HEK293T (cell line): ENCODE measurements at places on chromosomes 3 and 15.

DNA sequence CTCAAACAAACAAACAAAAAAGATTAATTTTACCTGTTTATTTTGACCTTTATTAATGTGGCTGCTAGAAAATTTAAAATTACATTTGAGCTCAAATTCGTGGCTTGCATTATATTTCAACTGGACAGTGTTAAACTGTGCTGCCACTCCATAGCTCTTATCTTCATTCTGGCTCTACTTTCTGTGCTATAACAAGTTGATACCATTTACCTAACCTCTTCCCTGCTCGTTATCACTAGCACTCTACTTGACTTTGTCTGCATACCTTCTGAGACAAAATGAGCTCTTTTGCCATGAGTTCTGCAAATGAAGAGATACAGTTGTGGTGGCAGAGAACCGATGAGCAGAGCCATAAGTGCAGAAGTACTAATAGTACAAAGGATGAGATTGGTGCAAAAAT is 26.4 kb downstream of the MINDY2 start:
- DNase-seq = no peak

- DNase-seq = no peak
Measured at GRCh38 chr3:42375121-42375800, 35.1 kb downstream of the LYZL4 start.

GRCh38 chr3:198079771-198080520 is 119.9 kb downstream of the LMLN start:
- peak; percentile 12 for DNase-seq

DNA sequence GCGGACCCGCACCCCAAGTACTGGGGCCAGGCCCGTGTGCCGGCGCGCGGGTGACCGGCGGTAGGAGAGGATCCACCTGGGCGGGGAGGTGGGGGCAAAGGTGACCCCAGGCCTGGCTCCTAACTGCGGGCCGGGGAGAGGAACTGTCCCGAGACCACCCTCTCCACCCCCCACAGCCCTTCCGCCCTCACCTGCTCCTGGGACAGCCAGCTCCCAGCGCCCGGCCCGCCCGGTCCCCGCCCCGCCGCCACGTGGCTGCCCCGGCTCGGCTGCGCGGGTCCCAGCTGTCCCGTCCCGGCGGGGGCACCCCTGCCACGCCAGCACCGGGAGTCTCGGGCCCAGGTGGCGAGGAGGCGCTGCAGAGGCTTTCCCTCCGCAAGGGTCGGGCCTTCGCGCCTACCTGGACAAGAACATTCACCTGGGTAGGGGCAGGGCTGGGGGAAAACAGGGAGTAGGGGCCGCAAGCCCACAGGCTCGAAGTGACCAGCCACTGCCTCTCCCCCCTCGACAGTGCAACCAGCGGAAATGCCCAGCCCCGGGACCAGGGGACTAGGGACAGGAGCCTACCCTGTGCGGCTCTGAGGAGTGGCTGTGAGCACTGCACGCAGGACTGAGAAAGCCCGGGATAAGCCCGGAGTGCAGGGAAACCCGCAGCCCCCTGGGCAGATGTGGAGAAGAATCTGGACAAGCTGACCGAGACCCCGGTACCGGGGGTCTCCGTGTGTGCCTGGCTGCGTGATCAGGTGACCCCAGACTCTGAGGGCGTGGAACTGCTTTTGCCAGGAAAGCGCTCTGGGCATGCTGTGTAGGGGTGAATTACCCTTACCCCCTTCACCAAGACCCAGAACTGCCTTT is at the start of gene SLC12A8:
SLC12A8 (minus strand) TSS at position 240 of the 855 bp plus-strand sequence. CDS start 1,399 bp downstream, outside the sequence.
- no peak for DNase-seq

GRCh38 chr15:58779554-58779953 is 8.5 kb downstream of the MINDY2 start:
- DNase-seq = no peak

- no peak for DNase-seq
Measured at GRCh38 chr3:40042752-40043443, 233.5 kb downstream of the MYRIP start.

GRCh38 chr3:193342551-193342950 is 36.0 kb downstream of the ATP13A5 start:
- no peak for DNase-seq

DNA sequence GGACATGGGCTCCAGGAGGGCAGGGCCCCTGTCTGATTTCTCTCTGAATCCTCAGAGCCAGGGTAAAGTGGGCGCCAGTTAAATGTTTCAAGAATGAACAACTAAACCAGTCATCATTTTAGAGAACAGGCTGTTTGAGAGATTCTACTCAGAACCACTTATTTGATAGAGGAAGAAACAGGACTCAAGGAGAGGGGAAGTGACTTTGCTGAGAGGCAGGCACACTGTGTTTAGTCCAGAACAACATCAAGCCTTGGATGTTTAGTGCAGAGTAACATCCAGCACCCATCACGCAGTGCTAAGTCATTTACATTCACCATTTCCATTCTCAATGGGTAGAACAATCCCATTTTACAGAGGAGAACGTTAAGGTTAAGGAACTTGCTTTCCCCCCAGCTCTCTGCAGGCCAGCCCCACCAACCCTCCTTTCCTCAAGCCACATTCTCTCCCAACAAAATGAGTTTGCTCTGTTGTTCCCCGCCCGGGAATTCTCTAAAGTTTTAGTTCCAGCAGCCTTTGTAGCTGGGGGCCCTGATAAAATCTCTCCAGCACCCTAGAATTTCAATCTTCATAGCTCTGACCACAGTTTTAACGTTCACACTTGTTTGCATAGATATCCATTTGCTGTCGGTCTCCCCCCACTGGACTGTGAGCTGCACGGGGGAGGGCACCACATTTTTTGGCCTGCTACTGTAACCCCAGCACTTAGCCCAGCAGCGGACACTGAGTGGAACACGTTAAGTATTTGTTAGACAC is 962 bp downstream of the NMNAT3 start:
- no peak for DNase-seq

GRCh38 chr3:46844881-46845312 is 18.3 kb downstream of the MYL3 start:
- DNase-seq = no peak

DNA sequence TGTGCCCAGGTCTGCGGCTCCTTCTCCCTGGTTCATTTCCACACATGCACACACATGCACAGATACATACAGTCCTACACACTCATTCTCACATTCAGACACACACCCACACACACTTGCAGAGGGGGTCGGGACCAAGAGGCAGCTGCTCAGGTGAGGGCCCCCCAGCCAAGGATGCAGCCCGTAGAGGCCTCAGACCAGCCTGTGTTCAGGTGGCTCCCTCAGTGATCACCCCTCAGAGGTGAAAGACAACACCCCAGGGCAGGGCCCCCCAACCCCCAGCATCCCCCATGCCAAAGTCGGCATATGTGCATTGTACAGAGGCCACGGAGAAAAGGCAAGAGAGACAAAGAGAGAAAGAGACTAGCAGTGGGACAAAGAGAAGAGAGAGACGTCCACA is 5.9 kb upstream of the CORO2B start:
- no peak for DNase-seq
